ENCODE measurements at places on chromosomes 4 and X.

DNA sequence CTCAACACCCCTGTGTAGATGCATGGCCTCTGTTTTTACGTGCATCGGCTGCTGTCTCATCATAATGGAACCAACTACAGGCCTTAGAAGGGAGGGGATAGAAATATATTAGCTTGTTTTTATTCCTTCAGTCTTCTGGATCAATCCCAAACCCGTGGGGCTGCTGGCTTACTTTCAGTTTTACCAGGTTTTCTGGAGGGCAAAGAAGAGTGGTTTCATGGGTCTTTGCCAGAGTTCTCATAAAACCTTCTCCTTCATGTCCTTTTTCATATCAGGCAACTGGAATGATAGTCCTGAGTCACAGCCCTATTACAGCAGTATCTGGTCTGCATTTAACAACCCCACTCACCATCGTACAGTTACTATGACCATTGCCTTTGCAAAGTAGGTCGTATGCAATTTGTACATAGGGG, 34.6 kb downstream of the PPP2R2C start:
- no peak for DNase-seq

DNA sequence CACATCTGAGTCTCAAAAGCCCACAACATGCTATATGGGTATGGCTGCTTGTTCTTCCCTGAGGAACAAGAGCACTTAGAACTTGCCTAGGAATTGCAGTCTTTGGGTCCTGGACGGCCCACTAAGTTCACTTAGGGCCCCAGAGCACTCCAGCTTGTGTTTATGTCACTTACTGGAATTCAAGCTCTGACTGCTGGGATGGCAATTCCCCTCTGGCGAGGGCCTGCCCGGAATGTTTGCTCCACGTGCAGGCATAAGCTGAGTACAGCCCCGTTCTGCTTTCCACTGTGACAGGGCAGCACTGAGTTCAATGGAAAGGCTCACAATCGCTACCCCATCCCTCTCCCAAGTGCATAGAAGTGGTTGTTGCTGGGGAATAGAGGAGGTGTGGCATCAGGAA, 25.9 kb upstream of the RASSF6 start:
- no peak for DNase-seq

DNA sequence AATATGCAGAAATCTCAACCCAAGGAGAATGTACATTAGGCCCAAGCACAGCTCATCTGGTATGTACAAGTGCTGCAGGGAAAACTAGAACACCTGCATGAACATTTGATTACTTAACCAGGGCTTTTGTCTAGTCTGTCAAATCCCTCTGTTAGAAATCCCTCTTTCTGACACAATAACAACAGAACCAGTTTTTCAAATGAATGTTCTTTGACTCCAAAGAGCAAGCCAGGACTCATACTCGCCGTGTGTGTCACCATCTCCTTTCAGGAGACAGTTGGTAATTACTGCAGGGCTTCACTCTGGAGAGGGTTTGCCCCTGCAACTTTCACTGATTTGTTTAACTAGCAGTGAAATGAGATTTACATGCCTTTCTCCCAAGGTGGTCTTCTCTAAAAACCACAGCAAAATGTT, 143.0 kb upstream of the FAM241A start:
- no peak for DNase-seq

DNA sequence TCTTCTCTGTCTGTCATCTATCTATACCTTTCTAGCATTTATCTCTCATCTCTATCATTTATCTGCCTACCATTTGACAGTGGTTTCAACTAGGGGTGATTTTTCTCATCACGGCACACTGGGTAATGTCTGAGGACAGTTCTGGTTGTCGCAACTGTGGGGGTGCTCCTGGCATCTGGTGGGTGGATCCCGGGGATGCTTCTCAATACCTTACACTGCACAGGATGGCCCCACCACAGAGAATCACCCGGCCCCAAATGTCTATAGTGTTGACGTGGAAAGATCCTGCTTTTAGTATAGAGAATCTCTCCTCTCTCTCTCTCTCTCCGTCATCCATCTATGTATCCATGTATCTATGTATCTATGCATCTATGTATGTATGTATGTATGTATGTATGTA, 7.2 kb downstream of the P2RY8 start:
- DNase-seq, result no peak

- no peak for DNase-seq
Observed at GRCh38 chr4:7238300-7238960, 46.1 kb downstream of the SORCS2 start.

DNA sequence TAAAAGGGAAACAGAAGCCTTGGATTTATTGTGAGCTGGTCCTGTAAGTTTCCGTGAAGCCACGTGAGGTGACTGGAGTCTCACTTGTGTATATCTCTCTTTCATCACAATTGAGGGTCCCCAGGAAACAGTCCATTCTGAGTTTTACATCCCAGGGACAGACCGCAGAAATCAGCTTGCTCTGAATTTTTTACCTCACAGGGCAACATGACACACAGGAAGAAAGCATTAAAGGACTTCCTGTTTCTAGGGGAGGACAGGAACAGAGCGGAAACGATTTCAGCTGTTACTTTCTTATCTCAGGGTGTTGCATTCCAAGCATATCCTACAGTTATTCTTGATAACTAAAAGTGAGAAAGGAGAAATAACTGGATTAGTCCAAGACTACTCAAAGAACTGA, 553.5 kb downstream of the TRAM1L1 start:
- no peak for DNase-seq

DNA sequence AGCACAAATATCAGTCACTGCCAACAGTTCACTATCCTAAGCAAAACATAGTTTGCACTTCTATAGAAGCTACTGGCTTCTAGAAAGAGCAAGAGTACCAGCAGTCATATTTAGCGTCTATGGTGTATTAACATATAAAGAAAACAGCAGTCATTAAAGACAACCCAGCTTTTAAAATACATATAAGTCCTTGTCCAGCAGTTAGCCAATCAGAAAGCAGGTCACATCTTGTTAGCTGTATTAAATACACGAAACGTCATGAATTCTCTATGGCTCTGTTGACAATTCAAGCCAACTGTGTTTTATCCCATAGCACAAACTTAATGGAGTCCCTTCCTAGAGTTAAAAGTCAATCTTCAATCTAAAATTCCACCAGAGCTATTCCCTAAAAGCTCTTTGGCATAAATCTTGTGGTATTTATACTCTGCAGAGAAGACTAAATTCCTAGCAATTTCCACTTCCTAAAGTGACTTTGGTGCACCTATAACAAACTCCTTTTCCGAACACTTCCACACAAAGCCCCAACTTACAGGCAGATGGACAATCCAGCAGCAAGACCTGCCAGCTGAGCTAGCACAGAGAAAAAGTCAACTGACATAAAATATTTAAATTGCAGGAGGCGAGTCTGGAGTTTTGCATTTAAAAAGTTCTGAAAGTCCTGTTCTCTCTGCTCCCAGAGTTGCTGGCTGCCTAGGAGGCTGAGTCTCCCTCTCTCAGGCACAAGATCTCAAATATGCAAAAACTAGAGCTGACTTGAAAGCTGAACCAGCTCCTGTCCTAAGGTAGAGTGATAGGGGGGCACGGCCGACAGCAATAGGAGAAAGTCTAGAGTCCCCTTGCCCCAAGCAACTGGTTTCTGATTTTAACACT, 1.3 kb downstream of the LDB2 start:
- no peak for DNase-seq

- DNase-seq, result no peak
Observed at GRCh38 chr4:88442689-88443191, 14.2 kb upstream of the HERC5 start.

DNA sequence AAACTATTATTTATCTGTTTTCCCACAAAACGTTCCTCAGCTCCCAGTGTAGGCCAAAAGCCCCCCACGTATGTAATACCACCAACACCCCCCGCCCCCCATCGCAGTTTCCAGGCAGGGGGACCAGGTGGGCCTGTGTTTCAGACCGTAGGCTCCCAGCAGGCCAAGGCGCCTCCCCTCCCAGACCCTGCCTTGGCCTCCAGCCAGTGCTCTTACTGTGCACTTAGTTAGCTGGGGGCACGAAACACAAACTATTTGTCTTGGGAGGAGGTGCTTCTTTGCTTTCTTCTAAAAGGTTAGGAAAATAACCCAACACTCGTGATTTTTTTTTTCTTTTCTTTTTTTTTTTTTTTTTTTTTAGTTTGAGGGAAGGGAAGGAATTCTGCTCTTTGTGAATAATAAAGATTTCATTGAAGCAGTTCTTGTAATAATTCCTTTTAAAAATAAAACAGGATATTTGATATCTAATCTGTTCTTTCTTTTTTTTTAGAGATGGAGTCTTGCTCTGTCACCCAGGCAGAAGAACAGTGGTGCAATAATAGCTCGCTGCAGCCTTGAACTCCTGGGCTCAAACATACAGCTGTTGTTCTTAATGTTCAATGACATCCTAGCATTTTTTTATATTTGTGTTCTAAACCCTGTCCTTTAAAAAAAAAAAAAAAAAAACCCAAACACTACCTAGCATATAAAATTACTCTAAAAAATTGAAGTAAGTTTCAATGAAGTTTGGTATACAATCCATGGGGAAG, 83.0 kb upstream of the CLDN34 start:
- DNase-seq, result no peak

- DNase-seq, result no peak
Observed at GRCh38 chr4:141006242-141006802, 126.9 kb downstream of the RNF150 start.

GRCh38 chrX:24167719-24168472, 18.4 kb downstream of the ZFX start:
- DNase-seq, result no peak

GRCh38 chrX:113868177-113868576, 715.7 kb upstream of the HTR2C start:
- no peak for DNase-seq

GRCh38 chr4:122309988-122310626, 68.7 kb upstream of the ADAD1 start:
- DNase-seq, result no peak

GRCh38 chr4:120671538-120671937, 251.0 kb downstream of the PRDM5 start:
- DNase-seq, result no peak

GRCh38 chr4:7518871-7519637, 84.3 kb upstream of the PSAPL1 start:
- DNase-seq, result no peak

GRCh38 chr4:53005149-53005546, 143.0 kb downstream of the RASL11B start:
- no peak for DNase-seq

DNA sequence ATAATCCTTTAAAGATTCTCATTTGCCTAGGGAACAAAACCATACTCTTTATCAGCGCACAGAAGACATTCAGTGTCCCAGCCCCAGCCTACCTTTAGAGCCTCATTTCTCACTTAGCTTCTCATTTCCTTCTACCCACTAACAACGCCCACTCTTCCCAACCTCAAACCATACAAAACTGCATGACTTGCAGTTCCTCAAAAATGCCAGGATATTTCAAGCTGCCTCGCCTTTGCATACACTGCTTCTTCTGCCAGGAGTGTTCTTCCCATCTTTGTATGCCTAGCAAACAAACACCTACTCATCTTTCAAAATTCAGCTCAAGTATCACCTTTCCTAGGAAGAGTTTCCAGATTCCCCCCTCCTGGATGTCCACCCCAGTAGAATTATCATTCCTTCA, 129.9 kb upstream of the ADGRL3 start:
- DNase-seq, result no peak

GRCh38 chr4:84666439-84666838, 83.5 kb downstream of the CDS1 start:
- DNase-seq, result no peak

GRCh38 chr4:149512501-149512900, 303.1 kb downstream of the IQCM start:
- no peak for DNase-seq

DNA sequence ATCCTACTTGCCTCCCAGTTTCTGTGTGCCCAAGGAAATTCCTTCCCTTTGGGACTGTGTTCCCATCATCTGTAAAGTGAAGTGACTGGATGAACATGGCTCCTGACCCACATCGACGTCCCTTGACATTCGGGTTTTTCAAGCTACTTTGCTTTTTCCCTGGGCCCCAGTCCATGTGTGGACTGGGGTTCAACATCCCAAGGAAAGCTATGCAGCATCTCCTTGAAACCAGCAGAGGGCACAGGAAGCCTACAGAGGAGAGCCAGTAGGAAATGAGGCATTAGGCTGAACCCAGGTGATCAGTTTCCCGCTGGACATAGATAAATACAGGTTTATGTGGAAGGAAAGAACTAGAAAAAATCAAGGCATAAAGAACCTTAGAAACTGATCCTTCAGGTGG, 145.1 kb upstream of the ARHGEF9 start:
- no peak for DNase-seq

DNA sequence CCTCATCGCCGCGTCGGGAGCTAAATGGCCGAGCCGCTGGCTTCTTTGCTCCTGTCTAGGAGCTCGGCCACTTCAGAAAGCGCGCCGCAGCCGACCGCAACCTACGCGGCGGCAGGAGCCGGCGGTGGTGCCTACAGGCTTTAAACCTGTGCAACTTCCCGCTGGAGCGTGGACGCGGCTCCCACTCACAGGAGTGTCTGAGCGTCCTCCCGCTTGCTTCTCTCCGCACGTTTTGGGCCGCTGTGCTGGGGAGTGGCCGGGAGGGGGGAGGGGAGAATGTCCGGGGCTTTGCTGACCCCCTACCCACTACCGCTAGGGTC, 1.0 kb downstream of the NHSL2 start:
- DNase-seq, result no peak

DNA sequence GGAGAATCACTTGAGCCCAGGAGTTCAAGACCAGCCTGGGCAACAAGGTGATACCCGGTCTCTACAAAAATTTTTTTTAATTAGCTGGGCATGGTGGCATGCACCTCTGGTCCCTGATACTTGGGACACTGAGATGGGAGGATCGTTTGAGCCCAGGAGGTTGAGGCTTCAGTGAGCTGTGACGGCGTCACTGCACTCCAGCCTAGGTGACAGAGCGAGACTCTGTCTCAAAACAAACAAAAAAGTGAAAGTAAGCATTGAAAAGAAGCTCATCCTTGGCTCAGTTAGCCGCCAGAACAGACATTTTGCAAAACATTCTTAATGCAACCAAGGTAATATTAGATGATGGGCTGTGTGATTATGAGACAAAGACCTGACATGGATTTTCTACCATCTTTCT, 223.3 kb upstream of the VCX3A start:
- no peak for DNase-seq

- DNase-seq, result no peak
Observed at GRCh38 chr4:30875658-30876269, 155.6 kb downstream of the PCDH7 start.

DNA sequence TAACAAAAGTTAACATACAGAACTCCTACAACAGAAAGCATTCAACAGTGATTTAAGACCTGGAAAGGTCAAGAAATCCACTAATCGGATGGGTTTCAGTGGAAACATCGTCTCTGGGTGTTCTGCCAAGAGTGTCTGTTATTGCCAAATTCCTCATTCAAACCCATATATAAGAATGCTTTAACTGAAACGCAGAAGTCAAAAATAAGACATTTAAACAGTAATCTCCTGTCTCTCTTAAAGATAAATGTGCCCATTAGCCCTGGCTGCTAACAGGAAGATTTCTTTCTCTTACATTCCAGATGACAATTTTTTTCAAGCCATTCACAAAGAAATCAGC, 31.5 kb downstream of the DCTD start:
- no peak for DNase-seq

DNA sequence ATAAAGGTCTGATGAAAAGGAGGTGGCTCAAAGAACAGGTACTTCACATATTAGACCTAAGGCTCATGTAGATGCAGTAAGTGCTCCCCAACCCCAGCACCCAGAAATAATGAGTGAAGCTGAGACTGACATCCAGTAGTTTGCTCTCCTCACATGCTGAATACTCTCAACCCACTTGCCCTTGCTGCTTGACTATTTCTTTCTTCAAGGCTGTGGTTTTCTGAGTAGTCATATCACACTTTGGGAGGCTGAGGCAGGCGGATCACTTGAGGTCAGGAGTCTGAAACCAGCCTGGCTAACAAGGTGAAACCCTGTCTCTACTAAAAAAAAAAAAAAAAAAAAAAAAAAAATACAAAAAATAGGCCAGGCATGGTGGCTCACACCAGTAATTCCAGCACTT, 51.5 kb upstream of the PRPS1 start:
- DNase-seq, result no peak
